ENCODE measurements at places on chromosomes 5 and 9. TPM values are rescaled to one million over a fixed set of nuclear protein-coding genes. Genes with fewer than 3 reads are reported as not detected.

DNA sequence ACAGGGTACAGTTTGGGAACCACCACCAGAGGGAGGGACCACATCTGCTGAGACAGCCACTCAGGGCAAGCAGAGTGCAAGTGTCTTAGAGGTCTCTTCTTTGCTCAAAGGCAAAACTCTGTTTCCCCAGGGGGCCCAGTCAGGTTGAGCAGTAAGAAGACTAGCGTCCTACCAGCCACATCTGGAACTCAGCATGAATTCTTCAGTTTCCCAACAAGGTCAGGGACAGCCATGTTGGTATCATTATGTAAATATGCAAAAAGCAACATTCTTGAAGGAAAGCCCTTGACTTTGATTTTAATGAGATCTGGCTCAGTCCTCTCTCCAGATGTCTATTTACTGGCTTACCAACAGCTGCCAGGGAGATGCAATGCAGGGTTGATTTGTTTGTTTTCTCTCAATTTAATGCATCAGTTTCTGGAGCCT, 46.7 kb downstream of the TGFBI start:
- H3K4me3 ChIP-seq, result no peak overlapping the region
- no peaks in the 10 kb centered on the region for H3K27me3 ChIP-seq
- DNase-seq, result no peak
- no peak overlapping the region for H3K27ac ChIP-seq
- H3K36me3 ChIP-seq, result no peaks in the 10 kb centered on the region
- no peaks in the 10 kb centered on the region for H3K4me1 ChIP-seq

IL31RA gene
- 2.7 TPM for total RNA-seq

DNA sequence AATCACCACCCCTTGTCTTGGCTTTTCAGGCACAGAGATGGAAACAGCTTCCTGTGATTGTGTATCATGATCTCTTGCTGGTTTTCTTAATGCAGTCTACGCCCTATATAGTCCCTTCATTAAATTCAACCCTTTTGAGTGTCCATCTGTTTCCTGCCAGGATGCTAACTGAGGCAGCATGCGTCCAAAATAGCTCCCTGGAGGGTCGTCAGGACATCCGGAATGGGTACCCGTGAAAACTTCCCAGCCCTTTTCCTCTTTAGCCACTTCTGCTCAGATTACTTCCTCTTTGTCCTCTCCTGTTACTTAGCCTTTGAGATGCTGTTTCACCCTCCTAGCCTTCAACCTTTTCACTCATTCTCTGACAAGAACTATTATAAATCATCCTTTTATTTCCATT, 79.8 kb upstream of the KLF9 start:
- no peaks in the 10 kb centered on the region for H3K27me3 ChIP-seq
- H3K4me1 ChIP-seq, result peaks cover 9% of the 10 kb centered on the region
- H3K36me3 ChIP-seq, result no peaks in the 10 kb centered on the region
- no peak overlapping the region for H3K4me3 ChIP-seq
- no peak for DNase-seq

GRCh38 chr9:129423216-129423615, 197.7 kb downstream of the C9orf50 start:
- H3K27me3 ChIP-seq, result no peaks in the 10 kb centered on the region
- no peak overlapping the region for H3K4me3 ChIP-seq
- no peak overlapping the region for H3K27ac ChIP-seq
- no peaks in the 10 kb centered on the region for H3K36me3 ChIP-seq

- no peaks in the 10 kb centered on the region for H3K27me3 ChIP-seq
- H3K4me1 ChIP-seq, result peaks cover 12% of the 10 kb centered on the region
- peak; percentile 89 for DNase-seq
- no peak overlapping the region for H3K27ac ChIP-seq
- H3K4me3 ChIP-seq, result no peak overlapping the region
Measured at GRCh38 chr5:150350524-150351344, 6.8 kb upstream of the TCOF1 start.

THBS4 gene
- total RNA-seq, result 14.1 TPM

DNA sequence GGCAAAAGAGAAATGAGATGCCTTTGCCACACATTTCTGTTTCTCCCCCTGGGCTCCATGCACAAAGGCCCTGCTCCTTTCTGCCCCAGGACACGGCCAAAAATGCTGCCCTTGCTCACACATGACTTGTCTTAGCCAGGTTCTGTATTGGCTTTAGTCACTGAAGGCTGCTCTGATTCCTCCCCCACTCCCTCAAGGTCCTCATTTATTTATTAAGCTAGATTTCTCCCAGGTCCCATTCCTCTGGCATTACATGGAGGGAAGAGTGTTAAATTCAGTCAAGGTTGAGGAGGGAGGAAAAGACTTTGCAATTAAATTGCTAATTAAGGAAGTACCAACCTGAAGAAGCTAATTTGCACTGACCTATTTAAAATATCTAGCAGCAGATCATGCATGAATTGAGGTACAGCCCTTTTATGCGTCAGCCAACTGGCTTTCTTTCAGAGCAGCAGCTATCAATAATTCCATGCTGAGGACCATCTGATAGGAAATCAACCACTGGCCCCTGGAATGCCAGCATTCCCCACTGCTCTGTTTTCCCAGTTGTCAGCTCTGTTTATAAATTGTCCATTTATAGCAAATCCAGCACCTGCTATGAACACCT, 81.2 kb upstream of the MAP3K1 start:
- H3K36me3 ChIP-seq, result no peaks in the 10 kb centered on the region
- no peak for DNase-seq
- H3K4me1 ChIP-seq, result no peaks in the 10 kb centered on the region
- no peak overlapping the region for H3K4me3 ChIP-seq

DNA sequence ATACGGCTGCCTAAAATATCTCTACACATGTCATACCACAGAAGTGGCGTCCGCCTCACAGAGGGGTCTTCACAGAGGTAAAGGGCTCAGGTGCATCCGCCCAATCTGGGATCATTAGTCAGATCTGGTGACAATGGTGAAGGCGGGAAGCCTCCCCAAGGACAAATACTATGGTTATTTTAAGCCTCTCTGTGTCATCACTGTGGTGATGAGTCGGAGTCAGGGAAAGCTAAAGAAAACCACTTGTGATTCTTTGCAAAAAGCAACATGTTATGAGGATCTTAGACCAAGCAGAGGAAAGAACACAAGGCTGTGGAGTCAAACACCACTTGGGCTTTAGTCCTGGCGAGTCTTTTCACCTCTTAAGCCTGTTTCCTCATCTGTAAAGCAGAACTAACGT, 190.4 kb downstream of the DRD1 start:
- DNase-seq, result no peak
- no peak overlapping the region for H3K27ac ChIP-seq
- H3K36me3 ChIP-seq, result no peaks in the 10 kb centered on the region
- H3K27me3 ChIP-seq, result no peaks in the 10 kb centered on the region
- no peak overlapping the region for H3K4me3 ChIP-seq
